ENCODE measurements at places on chromosomes 7 and 10. TPM values are rescaled to one million over a fixed set of nuclear protein-coding genes. Genes with fewer than 3 reads are reported as not detected.

GRCh38 chr7:102093599-102094315 lies 192.9 kb upstream of the SH2B2 start:
- no peak overlapping the region for H3K4me3 ChIP-seq
- H3K4me1 ChIP-seq = peaks cover 20% of the 10 kb centered on the region
- no peaks in the 10 kb centered on the region for H3K36me3 ChIP-seq
- H3K27ac ChIP-seq = no peak overlapping the region
- peak; percentile 44 for DNase-seq
- no peaks in the 10 kb centered on the region for H3K27me3 ChIP-seq

DNA sequence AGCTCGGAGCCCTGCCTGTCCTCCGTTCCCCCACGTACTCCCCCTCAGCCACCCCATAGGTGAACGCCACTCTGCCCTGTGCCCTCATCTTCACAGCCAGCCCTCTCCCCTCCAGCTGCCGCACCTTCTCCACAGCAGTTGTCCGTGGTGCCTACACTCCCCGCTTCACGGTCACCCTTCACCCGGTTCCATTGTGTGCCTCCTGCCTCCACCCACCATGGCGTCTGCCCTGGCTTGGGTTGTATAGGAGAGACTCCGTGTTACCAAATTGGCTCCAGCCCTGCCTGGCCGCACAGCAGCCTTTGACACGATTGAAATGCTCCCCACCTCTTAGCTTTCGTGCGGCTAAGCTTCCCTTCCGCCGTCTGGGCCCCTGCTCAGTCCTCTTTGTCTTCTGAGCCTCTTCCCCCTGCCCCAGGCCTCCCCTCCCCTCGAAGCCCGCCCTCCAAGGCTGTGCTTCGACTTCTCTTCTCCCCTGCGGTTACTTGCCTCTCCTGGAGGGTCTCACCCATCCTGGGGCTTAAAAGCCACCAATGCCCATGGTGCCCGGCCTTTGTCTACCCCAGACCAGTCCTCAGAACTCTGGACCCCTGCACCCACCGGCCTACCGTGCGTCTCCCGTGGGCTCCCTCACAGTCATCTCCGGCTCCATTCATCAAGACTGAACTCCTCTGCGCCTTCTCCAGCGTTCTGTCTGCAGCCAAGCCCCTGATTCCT lies 18.5 kb upstream of the NODAL start:
- H3K4me3 ChIP-seq = no peak overlapping the region
- no peak overlapping the region for H3K27ac ChIP-seq
- no peaks in the 10 kb centered on the region for H3K36me3 ChIP-seq

DNA sequence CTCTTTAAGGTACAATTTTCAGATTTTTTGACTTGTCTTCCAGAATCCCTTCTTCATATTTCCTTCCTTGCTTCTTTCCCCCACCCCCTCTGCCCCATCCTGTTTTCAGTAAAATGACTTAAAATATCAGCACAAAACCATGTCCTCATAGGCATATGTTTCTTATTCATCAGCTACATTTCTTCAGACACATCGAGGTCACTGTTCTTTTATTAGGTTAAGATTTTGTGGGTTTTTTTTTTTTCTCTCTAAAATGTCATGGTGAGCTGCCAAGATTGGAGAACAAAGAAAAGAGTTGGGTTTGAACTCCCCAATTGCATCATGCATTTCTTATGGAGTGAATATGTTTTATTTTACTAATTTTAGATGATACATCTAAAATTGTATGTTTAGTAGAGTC lies 35.8 kb downstream of the LAMB4 start:
- no peak overlapping the region for H3K27ac ChIP-seq
- no peak for DNase-seq
- H3K36me3 ChIP-seq = no peaks in the 10 kb centered on the region
- no peaks in the 10 kb centered on the region for H3K27me3 ChIP-seq
- peaks cover 15% of the 10 kb centered on the region for H3K4me1 ChIP-seq
- H3K4me3 ChIP-seq = no peak overlapping the region

GRCh38 chr10:110200503-110200902 lies 6.9 kb upstream of the MXI1 start:
- H3K4me3 ChIP-seq = no peak overlapping the region
- H3K4me1 ChIP-seq = peaks cover 6% of the 10 kb centered on the region
- no peaks in the 10 kb centered on the region for H3K36me3 ChIP-seq
- DNase-seq = no peak
- peaks cover 63% of the 10 kb centered on the region for H3K27me3 ChIP-seq
- no peak overlapping the region for H3K27ac ChIP-seq

- H3K4me3 ChIP-seq = no peak overlapping the region
- H3K27me3 ChIP-seq = no peaks in the 10 kb centered on the region
- peaks cover 4% of the 10 kb centered on the region for H3K4me1 ChIP-seq
- peak; percentile 64 for DNase-seq
Measured at GRCh38 chr10:33155720-33156638, 178.5 kb downstream of the NRP1 start.

GRCh38 chr7:112160771-112161150 lies 45.4 kb downstream of the DOCK4 start:
- peak overlapping the region; percentile 65 for H3K4me3 ChIP-seq
- H3K27ac ChIP-seq = peak overlapping the region; percentile 92
- no peak for DNase-seq

The ZNF467 gene
- total RNA-seq = 2.1 TPM

DNA sequence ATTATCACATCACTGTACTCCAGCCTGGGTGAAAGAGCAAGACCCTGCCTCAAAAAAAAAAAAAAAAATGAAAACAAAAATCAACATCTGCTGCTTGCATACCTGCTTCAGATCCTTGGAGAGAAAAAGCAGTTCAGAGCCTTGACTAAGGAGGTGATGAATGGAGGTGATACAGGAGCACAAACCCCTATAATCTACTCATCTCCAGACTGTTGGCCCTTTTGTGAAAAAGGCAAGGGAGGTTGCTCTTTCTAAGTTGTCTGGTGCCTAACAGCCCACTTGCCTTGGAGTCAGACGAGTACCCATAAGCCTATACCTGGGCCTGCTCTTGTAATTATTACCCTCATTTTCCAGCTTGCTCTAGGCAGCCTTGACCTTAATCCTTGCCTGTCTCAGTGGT lies 1.4 kb downstream of the SFXN2 start:
- DNase-seq = no peak
- peak overlapping the region; percentile 99 for H3K4me3 ChIP-seq
- peaks cover 8% of the 10 kb centered on the region for H3K4me1 ChIP-seq
- H3K27me3 ChIP-seq = no peaks in the 10 kb centered on the region
- peaks cover 3% of the 10 kb centered on the region for H3K36me3 ChIP-seq
- H3K27ac ChIP-seq = no peak overlapping the region

DNA sequence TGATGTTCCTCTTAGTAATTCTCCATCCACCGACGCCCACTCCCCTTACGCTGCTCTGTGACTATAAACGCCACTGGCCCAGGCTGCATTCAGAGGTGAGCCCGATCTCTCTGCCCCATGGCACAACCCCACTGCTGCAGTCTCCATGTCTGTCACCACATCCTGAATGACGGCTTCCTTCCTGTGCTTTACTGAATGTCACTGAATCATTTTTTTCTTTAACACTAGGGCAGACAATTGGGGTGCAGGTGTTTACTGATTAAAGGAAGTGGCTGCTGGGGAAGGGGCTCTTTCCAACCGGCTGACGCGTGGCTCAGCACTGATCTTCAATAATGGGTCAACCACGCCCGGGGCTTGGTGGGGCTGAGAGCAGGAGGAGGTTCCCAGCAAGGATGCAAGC lies 208.3 kb downstream of the USP6NL start:
- H3K4me1 ChIP-seq = peaks cover 7% of the 10 kb centered on the region
- peak; percentile 23 for DNase-seq
- H3K27me3 ChIP-seq = no peaks in the 10 kb centered on the region
- no peak overlapping the region for H3K4me3 ChIP-seq
- no peak overlapping the region for H3K27ac ChIP-seq

The SNX10 gene
- total RNA-seq = 13.2 TPM

- H3K27me3 ChIP-seq = no peaks in the 10 kb centered on the region
- H3K27ac ChIP-seq = no peak overlapping the region
- DNase-seq = no peak
- H3K4me3 ChIP-seq = no peak overlapping the region
- H3K36me3 ChIP-seq = peaks cover 86% of the 10 kb centered on the region
- H3K4me1 ChIP-seq = no peaks in the 10 kb centered on the region
Measured at GRCh38 chr10:97475936-97476594, 22.2 kb downstream of the MMS19 start.

The ZFAND2A gene
- total RNA-seq = 14.9 TPM

DNA sequence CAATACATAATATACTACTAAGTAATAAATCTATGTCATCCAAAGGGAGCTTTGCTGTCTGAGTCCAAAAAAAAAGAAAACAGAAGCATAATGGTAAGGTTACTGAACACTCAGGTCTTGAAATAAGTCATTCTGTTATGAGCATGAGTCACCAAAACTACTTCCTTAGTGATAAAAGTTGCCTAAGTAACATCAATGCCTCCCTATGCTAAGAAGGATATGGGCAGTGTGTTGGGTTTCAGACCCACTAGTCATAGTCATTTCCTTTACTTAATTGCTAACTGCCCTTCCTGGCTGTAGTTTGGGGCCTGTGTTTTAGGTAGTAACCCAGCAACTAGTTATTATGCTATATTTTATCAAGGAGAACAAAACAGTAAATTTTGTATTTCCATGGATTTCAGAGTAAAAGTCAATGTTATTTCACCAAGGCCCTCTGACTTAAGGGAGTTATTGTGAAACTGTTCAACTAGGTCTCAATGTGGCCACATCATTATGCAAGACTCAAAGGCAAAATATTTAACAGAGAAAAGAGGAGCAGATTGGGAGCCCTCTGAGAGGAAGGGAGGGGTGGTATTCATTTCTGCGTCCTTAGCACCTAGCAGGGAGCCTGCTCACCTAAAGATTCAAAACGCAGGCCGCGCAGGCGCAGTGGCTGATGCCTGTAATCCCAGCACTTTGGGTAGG lies 11.7 kb upstream of the VIM start:
- no peaks in the 10 kb centered on the region for H3K36me3 ChIP-seq
- no peak overlapping the region for H3K27ac ChIP-seq
- H3K4me1 ChIP-seq = peaks cover 4% of the 10 kb centered on the region
- peak; percentile 83 for DNase-seq
- no peak overlapping the region for H3K4me3 ChIP-seq

GRCh38 chr10:62467527-62467926 lies 93.4 kb downstream of the ZNF365 start:
- H3K36me3 ChIP-seq = no peaks in the 10 kb centered on the region
- H3K4me1 ChIP-seq = no peaks in the 10 kb centered on the region
- no peak overlapping the region for H3K27ac ChIP-seq

- DNase-seq = no peak
- H3K36me3 ChIP-seq = no peaks in the 10 kb centered on the region
- H3K4me1 ChIP-seq = no peaks in the 10 kb centered on the region
- H3K27ac ChIP-seq = no peak overlapping the region
Measured at GRCh38 chr10:128318913-128319312, 192.7 kb upstream of the MKI67 start.

- no peaks in the 10 kb centered on the region for H3K4me1 ChIP-seq
- DNase-seq = no peak
Measured at GRCh38 chr10:15149042-15149771, 19.3 kb downstream of the NMT2 start.

DNA sequence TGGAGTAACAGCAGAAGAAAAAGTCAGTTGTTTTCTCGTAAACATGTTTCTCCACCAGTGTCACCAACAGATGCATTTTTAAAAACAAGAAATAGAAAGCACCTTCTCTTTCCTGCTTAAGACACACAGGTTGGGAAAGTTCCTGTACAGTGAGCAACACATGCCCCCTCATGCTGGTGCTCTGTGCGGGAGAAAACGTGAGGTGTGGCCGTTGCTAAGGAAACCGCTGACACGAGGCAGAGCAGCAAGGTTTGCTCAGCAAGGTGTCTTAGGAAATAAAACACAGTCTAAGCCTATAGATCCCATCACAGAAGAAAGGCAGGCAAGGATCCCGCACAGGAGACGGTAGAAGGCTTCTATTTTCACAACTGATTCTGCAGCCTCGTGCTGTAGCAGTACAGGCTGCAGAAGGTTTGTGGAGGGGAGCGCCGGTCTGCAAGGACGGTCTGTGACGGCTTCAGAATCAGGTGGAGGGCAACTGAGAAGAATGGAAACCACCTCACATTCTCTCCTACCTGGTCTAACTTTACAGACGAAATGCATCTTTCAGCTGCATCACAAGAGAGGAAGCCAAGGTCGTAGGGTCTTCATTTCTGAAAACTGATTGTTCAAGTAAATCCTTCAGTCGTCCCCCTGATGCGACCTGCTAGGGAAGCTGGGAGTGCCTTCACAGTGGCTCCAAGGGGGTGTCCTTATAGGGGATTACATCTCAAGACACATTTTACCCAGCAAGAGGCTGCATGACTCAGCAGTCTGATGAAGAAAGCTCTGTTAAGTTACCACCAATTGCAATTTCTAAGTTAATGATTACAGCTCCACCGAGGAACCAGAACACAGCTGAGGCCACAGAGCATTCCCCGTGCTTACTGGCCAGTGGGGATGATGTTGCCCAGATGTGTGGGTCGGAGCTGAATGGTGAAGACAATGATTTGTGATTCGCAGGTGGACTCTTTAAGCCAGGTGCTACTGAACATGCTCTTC lies 150.7 kb upstream of the KLF14 start:
- H3K27me3 ChIP-seq = no peaks in the 10 kb centered on the region
- H3K36me3 ChIP-seq = no peaks in the 10 kb centered on the region
- H3K27ac ChIP-seq = no peak overlapping the region
- H3K4me1 ChIP-seq = no peaks in the 10 kb centered on the region
- DNase-seq = no peak

The PNLIP gene
- total RNA-seq = not detected

GRCh38 chr7:27603813-27604212 lies 58.9 kb downstream of the HIBADH start:
- DNase-seq = no peak
- H3K36me3 ChIP-seq = no peaks in the 10 kb centered on the region
- H3K4me1 ChIP-seq = peaks cover 25% of the 10 kb centered on the region
- peak overlapping the region; percentile 89 for H3K27ac ChIP-seq
- no peak overlapping the region for H3K4me3 ChIP-seq

DNA sequence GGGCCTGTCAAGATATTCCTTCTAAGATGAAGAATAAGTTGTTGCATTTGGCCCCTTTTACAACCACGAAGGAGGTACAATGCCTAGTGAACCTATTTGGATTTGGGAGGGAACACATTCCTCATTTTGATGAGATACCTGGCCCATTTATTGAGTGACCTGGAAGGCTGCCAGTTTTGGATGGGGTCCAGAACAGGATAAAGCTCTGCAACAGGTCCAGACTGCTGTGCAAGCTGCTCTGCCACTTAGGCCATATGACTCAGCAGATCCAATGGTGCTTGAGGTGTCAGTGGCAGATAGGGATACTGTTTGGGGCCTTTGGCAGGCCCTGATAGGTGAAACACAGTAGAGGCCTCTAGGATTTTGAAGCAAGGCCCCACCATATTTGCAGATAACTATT lies 704.6 kb downstream of the CCSER2 start:
- no peak for DNase-seq
- no peak overlapping the region for H3K27ac ChIP-seq
- no peaks in the 10 kb centered on the region for H3K27me3 ChIP-seq
- H3K4me3 ChIP-seq = no peak overlapping the region

GRCh38 chr10:98556061-98556460 lies 109.3 kb upstream of the HPS1 start:
- H3K36me3 ChIP-seq = no peaks in the 10 kb centered on the region
- no peak overlapping the region for H3K27ac ChIP-seq
- H3K4me1 ChIP-seq = peaks cover 6% of the 10 kb centered on the region
- DNase-seq = no peak
- H3K27me3 ChIP-seq = no peaks in the 10 kb centered on the region

All from endodermal cell (in vitro differentiated cells).